ENCODE measurements at places on chromosomes 7 and 10.

DNA sequence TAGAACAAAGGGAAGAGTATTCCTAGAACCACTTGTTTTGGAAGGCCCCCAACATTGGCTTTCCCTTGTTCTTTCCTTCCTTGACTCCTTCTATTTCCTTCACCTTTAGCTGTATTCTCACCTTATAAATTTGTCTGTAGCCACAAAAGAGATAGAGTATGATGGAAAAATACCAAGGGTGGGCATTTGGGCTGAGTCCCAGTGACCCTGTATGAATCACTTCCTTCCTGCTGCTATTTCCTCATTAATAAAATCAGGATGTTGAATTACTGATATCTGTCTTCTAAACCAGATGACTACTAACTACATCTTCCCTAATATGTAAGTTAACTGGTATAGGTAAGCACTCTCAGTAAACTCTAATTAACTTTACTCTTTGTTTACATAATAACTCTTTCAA is 55.1 kb downstream of the IFIT5 start:
- DNase-seq: no peak

GRCh38 chr10:15300697-15301096 is 70.4 kb downstream of the FAM171A1 start:
- DNase-seq: no peak

DNA sequence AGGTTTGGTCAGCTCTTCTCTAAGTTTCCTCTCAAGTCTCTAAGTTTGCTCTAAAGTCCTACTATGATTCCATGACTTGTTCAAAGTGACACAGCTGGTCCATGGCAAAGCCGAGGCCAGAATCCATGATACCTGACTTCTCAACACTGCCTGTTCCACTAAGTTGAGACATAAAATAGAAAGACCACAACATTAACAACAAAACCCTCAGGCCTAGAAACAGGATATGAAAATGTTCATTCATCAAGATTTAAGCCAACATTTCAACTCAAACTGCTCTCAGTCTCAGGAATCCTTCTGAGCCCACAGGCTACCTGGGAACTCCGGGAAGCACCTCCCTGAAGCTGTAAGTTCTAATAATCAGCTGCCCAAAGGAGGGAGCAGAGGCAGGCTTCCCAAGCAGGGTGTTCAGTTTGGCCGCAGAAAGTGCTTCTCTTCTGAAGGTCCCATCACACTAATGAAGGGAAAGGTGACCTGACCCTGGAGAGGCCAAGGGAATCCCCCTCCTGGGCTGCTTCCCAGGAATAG is 62.9 kb downstream of the STK17A start:
- DNase-seq: no peak

- DNase-seq: no peak
These were observed at the start of gene CALHM1 for GRCh38 chr10:103458720-103459119. CALHM1 (minus strand) TSS chr10:103458900; CDS start chr10:103458751, 149 bp downstream.

GRCh38 chr10:77156406-77156879 is 481.2 kb downstream of the KCNMA1 start:
- no peak for DNase-seq

DNA sequence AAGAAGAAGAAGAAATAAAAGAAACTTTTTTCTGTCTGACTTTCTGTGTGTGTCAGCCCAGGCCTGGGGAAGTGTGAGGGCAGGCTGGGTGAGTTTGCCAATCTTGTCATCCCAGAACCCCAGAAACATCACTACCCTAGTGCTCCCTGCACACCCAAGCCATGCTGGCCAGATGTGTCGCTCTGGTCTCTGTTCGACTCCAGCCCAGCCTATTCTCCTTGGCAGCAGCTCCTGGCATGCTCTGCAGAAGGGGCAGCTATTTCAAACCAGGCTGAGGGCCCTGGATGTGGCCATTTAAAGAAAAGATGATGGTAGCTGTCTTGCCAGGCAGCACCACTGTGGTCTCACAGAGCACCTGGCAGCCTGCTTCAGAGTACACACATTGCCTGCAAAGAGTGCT is 334.1 kb downstream of the RPS24 start:
- DNase-seq: no peak

GRCh38 chr7:101066833-101067177 is 18.5 kb upstream of the TRIM56 start:
- DNase-seq: no peak

GRCh38 chr7:155907450-155908200 is 95.4 kb upstream of the SHH start:
- no peak for DNase-seq

DNA sequence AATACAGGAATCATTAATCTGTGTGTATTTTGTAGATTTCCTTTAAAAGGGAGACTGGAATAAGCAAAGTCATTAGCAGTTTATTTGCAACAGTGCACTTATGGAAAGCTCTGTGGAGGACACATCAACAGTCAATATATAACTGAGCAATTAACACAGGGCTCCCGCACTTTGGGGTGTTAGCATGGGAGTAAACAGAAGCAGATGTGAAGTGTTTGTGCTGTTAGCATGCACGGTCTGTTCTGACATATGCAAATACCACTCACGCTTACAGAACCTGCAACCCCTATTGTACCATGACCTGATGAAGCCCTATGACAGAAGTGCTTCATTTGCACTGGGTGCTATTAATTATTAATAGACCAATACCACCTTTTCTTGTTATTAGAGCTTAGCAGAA is 118.9 kb downstream of the PPP1R3A start:
- DNase-seq: no peak
